ENCODE measurements at places on chromosomes 16 and 17.

- no peak for DNase-seq
Observed at GRCh38 chr16:87973717-87974116, 22.5 kb downstream of the BANP start.

- peak; percentile 94 for DNase-seq
Observed at GRCh38 chr16:83826146-83826913, 18.6 kb downstream of the HSBP1 start.

GRCh38 chr16:66486199-66486772 is 59.2 kb downstream of the BEAN1 start:
- peak; percentile 29 for DNase-seq

- no peak for DNase-seq
Observed at GRCh38 chr17:56897646-56898424, 16.0 kb downstream of the TRIM25 start.

DNA sequence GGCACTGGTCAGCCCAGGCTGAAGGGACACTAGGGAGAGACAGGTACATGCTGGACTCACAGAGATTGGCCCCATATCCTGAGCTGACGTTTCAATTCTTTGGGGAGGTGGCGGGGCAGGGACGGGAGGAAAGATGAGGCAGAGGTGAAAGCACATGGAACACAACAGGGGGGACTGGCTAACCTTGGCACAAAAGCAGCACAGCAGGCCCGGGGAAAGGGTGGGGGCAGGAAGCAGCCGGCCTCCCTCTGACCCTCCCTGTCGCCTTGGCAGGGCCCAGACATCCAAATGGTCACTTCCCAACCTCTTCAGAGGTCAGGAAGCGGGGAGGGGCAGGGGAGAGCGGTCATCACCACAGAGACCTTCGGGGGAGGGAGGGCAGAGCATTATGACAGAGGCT is 6.6 kb downstream of the VAT1 start:
- DNase-seq, result no peak

DNA sequence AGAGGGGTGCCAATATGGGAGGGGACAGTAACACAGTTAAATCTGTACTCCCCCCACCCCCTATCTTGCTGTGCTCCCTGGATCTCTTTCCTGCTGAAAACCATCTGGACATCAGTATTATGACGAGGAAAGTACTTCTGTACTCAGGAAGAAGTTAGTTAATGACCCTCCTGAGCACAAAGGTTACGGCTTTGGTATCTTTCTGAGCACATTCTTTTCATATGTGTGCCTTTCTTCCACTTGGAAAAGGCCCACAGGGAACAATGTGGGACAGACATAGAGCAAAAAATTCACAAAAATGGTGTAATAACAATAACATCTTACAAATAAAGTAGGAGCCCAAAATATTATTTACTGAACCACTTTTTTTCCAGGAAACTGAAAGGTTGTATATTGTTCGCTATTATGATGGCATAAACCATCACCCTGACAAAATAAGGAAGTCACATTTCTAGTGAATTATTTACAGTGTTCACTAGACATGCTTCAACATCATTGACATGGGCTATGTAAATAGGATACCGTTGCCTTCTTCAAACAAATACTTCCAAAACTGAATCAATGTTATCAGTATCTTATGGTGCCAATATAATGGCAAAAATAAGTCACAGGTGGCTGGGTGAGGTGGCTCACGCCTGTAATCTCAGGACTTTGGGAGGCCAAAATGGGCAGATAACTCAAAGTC is 5.5 kb downstream of the WIPI1 start:
- DNase-seq, result no peak

DNA sequence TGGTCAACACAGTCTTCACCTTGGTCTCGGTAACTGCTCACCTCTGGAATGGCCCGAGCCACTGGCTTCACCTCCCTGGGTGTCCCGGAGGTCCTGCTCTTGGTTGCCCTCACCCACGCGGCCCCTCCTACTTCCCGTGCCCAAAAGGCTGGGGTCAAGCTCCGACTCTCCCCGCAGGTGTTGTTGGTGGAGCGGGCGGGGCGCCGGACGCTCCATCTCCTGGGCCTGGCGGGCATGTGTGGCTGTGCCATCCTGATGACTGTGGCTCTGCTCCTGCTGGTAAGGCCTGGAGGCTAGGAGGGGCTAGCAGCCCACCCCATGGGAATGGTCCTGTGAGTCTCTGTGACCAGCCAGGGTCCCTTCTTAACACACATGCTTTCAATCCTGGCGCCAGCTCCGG is 3.4 kb downstream of the SLC2A4 start:
- DNase-seq, result no peak

GRCh38 chr17:7613769-7614424 is 800 bp downstream of the FXR2 start:
- DNase-seq, result no peak

GRCh38 chr16:4945560-4946502 is 8.9 kb upstream of the PPL start:
- no peak for DNase-seq

DNA sequence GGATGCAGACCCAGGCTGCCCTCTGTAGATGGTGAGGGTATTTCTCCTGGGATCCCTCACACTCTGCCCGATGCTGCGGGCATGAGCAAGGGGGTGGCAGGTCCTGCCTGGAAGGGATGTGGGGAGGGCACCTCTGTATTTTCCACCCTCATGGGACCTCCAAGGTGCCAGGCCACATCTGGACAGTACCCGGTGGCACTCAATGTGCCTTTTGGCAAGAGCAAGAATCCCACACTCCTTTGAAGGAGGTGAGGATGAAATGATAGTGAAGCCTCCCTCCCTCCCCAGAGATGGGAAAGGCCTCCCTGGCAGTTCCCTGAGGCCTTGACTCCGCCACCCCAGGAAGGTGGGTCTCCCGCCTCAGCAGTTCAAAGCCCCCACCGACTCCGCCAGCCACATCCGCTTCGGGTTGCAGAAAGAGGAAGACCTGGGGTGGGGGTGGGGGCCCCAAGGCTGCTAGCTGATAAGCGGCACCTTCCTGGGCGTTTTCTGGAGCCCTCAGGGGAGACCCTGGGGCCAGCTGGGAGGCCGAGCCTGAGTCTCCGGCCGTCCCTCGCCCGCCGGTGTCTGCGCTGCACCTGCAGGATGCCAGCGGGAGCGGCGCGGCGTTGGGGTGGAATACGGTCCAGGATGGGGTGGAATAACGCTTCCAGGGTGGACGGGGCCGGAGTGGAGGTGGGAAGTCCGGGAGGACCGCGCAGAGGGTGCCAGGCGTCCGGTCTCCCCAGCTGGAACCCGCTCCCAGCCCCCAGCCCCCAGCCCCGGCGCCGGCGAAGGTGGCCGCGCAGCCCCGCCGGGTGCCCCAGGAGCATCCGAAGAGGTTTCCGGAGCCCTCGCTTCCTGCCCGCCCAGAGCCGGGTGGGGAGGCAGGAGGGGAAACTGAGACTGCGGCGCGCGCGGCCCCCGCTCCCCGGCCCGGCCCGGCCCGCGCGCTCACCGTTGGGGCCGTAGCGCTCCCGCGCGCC is 718 bp downstream of the ATP2A3 start:
- DNase-seq, result peak; percentile 75

- DNase-seq, result no peak
Observed at GRCh38 chr16:11105038-11105903, 150.7 kb downstream of the SOCS1 start.

- no peak for DNase-seq
Observed at GRCh38 chr16:88022076-88023042, 71.1 kb downstream of the BANP start.

- no peak for DNase-seq
Observed at GRCh38 chr17:48905987-48906515, 2.2 kb upstream of the UBE2Z start.

GRCh38 chr17:46192439-46193150 is 634 bp downstream of the KANSL1 start:
- peak; percentile 83 for DNase-seq

GRCh38 chr17:41308918-41309359 is at the start of gene KRTAP16-1:
KRTAP16-1 (minus strand) TSS chr17:41309309; CDS start chr17:41309253, 56 bp downstream.
- peak; percentile 67 for DNase-seq

DNA sequence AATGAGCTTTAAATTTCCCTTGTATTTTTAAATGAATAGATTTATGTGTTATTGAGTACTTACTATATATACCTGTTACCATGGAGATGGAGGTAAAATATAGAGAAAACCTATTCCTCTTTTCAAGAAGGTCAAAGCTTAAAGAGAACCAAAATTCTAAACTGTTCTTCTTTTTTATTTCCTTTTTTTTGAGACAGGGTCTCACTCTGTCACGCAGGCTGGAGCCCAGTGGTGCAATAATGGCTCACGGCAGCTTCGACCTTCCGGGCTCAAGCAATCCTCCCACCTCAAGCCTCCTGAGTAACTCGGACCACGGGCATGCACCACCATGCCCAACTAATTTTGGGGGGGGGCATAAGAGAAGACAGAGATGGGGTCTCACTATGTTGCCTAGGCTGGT is 25.0 kb upstream of the TMEM97 start:
- DNase-seq, result no peak

DNA sequence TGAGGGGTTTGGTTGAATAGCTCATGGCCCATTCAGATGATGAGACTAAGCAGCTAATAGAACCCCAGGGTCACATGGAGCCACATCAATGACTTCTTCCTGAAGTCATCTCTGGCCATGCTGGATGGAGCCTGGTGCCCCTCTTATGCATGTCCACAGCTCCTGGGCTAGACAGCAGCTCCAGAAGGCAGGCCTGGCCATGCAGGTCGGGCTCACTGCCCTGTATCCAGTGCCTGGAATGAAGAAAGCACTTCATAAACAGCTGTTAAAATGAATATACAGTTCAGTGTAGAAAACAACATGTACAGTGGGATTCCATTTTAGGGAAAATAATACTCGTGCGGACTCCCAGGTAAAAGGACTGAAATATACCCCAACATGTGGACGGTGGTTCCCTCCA is 73.9 kb downstream of the GNAO1 start:
- no peak for DNase-seq

- no peak for DNase-seq
Observed at GRCh38 chr16:5054876-5055865, 10.6 kb downstream of the C16orf89 start.

GRCh38 chr17:58383892-58384462 is 32.0 kb upstream of the SUPT4H1 start:
- DNase-seq, result no peak

DNA sequence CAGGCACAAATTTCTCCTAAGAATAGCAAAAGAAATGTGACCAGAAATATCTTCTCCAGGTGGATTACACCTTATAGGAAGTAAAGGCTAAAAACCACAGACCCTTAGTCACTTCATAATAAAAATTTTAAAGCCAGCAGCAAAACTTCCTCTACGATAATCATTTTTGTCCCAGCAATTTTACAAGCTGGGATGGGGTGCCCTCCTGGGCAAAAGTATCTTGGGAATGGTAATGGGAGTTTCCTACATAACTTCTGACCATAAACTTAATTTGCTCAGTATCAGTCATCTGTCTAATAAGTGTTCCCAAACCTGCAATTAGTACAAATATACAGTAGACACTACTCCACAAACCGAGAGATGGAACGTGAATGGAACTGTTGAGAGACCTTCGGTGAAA is 3.0 kb downstream of the PHF12 start:
- DNase-seq, result no peak

- DNase-seq, result no peak
Observed at GRCh38 chr16:2194166-2194834, 2.1 kb downstream of the CASKIN1 start.

All from activated CD8-positive, alpha-beta memory T cell treated with anti-CD3 and anti-CD28 coated beads, Interleukin-2, amount 50 U/mL, for 48 hours (primary cell).